CD4-positive, alpha-beta T cell treated with Interleukin-6 for 4 hours (primary cell): ENCODE measurements at places on chromosomes 16 and 17.

DNA sequence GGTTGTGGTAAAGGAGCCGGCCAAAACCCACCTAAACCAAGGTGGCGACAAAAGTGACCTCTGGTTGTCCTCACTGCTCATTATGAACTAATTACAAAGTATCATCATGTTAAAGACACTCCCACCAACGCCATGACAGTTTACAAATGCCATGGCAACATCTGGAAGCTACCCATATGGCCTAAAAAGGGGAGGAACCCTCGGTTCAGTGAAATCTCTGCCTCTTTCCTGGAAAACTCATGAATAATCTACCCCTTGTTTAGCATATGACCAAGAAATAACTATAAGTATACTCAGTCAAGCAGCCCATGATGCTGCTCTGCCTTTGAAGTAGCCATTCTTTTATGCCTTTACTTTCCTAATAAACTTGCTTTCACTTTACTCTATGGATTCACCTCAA lies 72.2 kb downstream of the CYLD start:
- DNase-seq, result no peak

DNA sequence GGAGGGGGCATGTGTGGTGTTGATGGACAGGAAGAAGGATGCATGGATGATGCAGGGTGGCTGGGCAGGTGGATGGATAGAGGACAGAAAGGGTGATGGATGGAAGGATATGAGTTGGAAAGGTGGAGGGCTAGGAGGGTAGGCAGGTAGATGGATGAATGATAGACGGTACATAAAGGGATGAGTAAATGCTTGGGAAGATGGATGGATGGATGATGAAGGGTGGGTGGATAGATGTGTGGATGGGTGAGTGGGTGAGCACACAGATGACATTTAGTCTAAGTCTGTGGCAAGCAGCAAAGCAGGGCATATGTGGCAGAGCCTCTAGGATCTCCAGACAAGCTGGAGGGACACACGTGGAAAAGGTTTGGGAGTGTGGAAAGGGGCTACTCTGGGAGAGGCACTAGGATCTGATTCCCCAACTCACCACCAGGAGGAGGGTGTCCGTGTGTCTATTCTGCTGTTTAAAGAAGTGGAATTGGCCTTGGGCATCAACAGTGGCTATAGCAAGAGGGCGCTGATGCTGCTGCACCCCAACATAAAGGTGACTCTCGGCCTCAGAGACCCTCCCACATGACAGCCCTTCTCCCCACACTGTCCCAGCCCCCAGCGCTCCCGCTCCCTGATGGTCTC lies 8.2 kb downstream of the PLD2 start:
- no peak for DNase-seq

GRCh38 chr17:38861399-38861843 lies 7.9 kb upstream of the RPL23 start:
- DNase-seq, result no peak

DNA sequence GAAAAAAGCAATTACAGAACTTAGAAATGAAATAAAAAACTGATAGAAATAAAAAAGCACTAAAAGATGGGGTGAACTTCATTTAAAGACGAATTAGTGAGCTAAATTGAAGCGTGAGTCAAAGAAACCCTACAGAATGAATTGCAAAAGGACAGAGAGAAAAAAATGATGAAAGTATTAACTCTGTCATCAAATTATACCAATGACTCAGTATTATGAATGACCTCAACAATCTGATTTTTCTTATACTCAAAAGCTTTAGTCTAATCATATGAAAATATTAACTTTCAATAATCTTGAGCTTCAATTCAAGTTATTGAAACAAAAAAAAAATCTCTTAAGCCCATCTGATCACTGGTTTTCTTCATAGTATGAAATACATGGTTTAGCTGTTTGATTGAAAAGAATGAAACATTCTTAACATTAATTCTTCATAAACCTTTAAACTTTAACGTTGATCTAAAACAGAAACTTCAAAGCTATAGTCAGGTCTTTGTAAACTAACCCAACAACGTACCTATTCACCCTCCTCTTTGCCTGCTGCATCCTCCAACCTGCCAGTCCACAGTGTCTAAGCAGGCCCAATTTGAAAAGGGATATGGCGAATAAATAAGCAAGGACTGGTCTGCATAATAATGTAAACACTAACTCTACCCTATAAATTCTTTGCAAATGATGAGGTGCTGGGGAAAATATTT lies 6.6 kb downstream of the ABCA5 start:
- no peak for DNase-seq

GRCh38 chr16:19210968-19211367 lies 42.9 kb downstream of the SYT17 start:
- DNase-seq, result no peak

- DNase-seq, result no peak
Observed at GRCh38 chr17:44236444-44236991, 17.0 kb upstream of the UBTF start.

DNA sequence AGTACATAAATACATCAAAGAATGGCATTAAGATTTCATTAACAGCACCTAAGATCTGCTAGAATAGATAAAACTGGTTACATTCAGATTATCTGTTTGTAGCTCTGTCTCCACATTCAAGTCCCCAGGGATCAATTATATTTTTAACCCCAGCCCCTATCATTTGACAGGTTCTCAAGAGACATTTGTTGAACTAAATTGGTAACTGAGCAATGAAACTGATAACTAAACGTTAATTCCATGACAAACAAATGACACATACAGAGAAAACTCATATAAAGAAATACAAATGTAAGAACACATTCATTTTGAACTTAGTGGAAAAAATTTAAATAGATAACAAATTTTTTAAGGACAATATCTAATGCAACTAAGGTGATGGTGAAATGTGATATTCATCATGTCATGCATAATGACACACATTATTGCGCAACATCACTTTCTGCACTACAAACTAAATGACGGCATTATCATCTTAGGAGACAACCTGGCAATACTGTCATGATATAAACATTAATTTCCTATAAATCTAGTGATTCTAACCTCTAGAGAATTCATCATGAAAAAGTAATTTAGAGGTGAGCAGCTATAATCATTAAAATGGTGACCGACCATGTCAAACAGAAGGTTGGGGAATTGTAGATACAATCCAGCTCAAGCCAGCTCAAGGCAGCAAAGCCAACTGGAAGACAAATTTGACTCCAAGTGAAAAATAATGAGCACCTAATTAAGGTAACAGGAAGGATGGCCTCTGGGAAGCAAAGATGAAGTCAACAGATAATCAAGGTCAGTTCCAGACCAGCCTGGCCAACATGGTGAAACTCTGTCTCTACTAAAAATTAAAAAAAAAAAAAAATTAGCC lies 9.5 kb downstream of the ARHGAP17 start:
- DNase-seq, result no peak

DNA sequence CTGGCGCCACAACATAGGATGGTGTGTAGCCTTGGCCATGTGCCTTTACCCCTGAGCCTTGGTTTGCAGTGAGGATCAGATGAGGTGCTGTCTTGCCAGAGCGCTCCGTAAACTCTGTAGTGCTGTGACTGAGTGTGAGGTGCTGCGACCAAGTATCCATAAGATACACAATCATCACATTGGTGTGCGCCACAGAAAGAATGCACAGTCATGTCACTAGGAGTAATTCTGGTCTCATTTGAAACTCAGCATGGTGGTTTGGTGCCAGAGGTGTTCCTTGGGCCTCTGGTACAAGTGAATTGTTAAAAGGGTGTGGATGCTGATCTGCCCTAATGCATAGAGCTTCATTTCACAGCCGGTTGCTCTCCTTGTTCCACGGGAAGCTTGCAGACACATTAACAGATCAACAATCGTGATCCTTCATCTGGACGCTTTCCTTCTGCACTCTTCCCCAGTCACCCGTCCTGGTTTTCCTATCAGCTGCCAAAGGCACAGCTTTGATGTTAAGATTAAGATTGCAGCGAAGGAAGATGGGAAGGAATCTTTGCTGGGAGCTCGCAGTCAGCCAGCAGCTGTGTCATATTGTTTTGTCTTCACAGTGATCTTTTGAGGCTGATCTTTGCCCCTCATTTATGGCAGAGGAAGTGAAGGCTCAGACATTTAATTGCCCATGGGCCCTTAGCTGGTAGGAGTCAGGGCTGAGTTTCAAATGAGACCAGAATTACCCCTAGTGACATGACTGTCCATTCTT lies 79.1 kb downstream of the KSR1 start:
- DNase-seq, result no peak

DNA sequence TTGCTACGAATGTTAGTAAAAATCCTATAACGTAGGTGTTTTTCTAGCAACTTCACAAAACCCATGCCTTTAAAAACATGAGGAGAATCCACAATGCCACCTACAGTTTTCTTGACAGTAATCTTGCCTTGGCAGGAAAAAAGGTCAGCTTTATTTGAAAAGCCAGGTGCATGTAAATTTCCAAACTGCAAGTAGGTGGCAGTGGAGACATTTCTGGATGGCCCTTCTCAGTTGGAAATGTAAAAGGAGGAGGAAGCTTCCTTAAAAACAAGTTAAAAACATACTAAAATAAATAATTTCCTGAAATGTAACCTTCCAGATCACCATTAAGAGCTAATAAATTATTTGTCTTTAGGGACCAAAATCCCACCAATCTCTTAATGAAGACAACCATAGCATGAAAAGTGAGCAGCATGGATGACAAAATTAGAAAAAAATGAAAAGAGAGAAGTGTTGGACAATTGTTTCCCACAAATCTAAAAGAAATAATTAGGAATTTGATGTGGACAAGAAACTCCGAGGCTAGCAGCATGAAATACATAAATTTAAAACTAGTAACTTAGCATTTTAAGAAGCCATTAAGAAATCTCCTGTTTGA lies 152.2 kb downstream of the SNX11 start:
- no peak for DNase-seq

GRCh38 chr16:29307598-29308507 lies 98.7 kb downstream of the NPIPB11 start:
- DNase-seq, result no peak

- DNase-seq, result no peak
Observed at GRCh38 chr16:8812162-8812843, 14.7 kb downstream of the PMM2 start.

GRCh38 chr17:79192503-79193351 lies 118.1 kb downstream of the ENGASE start:
- DNase-seq, result peak; percentile 12

GRCh38 chr17:10812674-10813073 lies 8.8 kb upstream of the TMEM238L start:
- no peak for DNase-seq

DNA sequence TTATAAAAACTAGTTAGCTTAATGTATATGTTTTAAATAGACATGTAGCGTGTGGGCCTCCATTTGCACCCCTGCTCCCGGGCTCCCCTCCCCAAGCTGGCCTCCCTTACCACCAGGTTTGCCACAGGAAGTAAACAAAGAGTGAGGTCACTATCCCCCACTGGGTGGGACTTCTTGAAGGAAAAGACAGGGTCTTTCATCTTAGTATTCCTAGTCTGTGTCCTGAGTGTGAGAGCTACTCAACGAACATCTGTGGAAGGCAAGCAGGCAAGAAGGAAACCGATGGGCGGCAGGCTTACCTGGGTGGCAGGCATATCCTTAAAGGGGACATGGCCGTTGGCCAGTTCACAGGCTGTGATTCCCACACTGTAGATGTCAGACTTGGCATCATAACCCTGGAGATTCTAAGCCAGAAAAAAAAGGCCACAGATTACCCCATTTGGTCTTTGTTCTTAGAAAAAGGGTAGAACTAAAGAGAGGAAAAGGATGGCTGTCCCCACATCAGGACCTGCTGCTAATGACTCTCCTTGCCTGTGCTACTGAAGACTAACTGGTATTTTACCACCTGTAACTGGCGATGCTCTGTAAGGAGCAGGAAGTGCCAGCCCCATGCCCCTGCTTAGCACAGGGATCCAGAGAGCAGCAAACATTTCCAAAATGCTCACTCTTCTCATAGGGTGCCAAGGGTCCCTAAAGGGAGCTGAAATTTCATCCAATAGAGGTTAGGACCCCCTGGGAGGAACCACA lies 6.6 kb upstream of the LIMD2 start:
- DNase-seq, result peak; percentile 50

DNA sequence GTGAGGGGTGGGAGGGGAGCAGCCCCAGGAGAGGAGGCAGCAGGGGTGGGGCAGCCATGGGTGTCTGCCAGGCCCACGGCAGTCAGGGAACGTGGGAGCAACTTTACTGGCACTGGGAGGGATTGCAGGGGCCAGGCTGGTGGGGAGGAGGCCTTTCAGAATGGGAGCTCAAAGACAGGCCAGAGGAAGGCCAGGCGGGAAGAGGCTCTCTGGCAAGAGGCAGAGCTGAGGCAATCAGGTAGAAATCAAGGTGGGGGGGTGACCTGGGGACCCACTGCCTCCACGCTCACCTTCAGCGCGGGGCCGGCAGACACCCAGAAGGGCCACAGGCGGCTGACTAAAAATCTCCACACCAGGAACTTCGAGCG lies 11.9 kb upstream of the GSE1 start:
- no peak for DNase-seq

DNA sequence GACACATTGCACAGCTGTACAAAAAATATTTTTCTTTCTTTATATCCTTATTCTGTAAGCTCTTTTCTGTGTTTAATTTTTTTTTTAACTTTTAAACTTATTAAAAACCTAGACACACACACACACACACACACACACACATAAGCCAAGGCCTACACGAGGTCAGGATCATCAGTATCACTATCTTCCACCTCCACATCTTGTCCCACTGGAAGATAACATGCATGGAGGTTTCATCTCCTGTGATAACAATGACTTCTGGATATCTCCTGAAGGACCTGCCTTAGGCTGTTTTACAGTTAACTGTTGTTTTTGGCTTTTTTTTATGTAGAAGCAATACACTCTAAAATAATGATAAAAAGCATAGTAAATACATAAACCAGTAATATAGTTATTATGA lies 71.2 kb downstream of the TNRC6C start:
- no peak for DNase-seq

- DNase-seq, result no peak
Observed at GRCh38 chr17:79942011-79942405, 93.7 kb downstream of the TBC1D16 start.

DNA sequence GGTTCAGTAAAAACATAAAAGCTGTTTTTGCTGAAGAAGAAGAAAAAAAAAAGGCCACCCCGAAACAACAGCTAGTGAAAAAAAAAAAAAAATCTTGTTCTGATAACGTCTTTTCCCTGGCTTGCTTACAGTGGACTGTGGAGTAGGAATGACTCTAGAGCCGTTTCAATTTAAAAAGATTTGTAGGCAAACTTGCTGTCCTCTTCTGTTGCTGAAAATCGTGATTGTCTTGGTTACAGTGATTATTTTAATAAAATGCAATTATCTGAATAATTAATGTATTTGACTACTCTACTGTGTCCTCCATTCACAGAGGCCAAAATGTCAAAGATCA lies 190.6 kb upstream of the TBX2 start:
- no peak for DNase-seq

DNA sequence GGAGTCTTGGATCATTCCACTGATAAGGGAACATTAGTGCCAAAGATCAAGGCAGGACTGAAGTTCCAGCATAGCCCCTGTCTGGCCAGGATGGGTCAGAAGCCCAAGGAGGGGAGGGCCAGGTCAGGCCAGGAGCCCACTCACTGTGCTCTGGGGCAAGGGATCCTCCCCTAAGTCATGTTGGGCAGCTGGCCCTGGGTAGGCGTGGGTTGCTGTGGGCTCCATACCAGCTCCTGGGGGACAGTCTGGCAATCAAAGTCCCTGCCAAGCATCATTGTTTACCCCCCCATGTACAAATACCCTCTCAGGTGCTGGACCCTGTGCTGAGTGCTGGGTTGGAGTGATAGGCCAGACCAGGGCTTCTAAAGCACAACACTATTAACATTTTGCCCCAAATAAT lies 130.5 kb downstream of the IRX5 start:
- no peak for DNase-seq
